HepG2 (cell line): ENCODE measurements at places on chromosomes 13 and 19. TPM values are rescaled to one million over a fixed set of nuclear protein-coding genes. Genes with fewer than 3 reads are reported as not detected.

Gene PRTN3
- not detected in 2 replicates for total RNA-seq

Gene KIR3DL1
- total RNA-seq, result not detected in 2 replicates

DNA sequence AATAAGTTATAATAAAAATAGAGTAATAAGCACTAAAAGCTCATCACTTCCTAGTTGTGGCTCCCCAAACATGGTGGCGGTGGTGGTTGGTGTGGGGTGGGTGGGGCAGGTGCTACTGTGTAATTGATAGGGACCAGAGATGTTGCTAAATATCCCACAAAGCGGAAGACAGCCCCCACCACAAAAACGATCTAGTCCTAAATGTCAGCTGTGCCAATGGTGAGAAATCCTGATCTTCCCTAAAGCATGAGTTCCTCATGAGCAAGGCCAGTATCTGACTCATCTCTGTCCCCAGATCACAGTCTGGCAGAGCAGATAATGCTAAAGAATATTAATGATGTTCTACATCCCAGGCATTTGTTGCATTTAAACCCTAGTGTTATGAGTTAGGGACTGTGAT is 1.9 kb upstream of the EDDM13 start:
- no peak for DNase-seq
- no peak overlapping the region for H3K4me3 ChIP-seq
- H3K36me3 ChIP-seq, result no peaks in the 10 kb centered on the region; the same call in 1 of the 2 replicates
- no peaks in the 10 kb centered on the region for H3K27me3 ChIP-seq
- H3K4me1 ChIP-seq, result no peaks in the 10 kb centered on the region

GRCh38 chr19:33580026-33580644 is 41.6 kb upstream of the CHST8 start:
- H3K36me3 ChIP-seq, result no peaks in the 10 kb centered on the region
- peaks cover 5% of the 10 kb centered on the region; the same call in 1 of the 3 replicates for H3K27me3 ChIP-seq

Gene NDUFS7
- 41.9 and 66.9 TPM in 2 replicates for total RNA-seq

GRCh38 chr13:60175571-60175970 is 11.8 kb upstream of the DIAPH3 start:
- H3K27me3 ChIP-seq, result no peaks in the 10 kb centered on the region; the same call in 1 of the 2 replicates
- DNase-seq, result no peak

GRCh38 chr19:28642787-28643683 is 569.9 kb downstream of the UQCRFS1 start:
- H3K36me3 ChIP-seq, result no peaks in the 10 kb centered on the region
- no peaks in the 10 kb centered on the region for H3K4me1 ChIP-seq
- H3K27me3 ChIP-seq, result no peaks in the 10 kb centered on the region
- no peak overlapping the region for H3K27ac ChIP-seq
- H3K4me3 ChIP-seq, result no peak overlapping the region

DNA sequence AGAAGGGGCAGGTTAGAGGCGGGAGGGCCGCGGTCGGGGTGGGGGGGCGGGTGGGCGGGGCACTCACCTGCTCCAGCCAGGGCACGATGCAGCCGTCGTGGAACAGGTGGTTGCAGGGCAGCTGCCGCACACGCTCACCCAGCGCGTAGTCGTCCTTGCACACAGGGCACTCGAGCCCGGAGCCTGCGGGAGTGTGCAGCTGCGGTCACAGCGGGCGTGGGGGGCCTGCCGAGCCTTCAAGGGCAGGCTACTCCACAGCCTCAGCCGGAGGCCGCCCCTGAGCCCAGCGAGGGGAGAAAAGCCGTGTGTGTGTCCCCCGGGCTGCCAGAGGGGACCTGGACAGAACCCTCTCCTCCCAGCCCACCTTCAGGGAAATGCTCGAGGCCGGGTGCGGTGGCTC is 8.6 kb downstream of the FGF22 start:
- H3K36me3 ChIP-seq, result peaks cover 48% of the 10 kb centered on the region; the same call in 2 of the 3 replicates
- no peaks in the 10 kb centered on the region for H3K4me1 ChIP-seq
- DNase-seq, result no peak
- H3K27ac ChIP-seq, result no peak overlapping the region

GRCh38 chr13:44796597-44797490 is 192.4 kb downstream of the NUFIP1 start:
- H3K4me1 ChIP-seq, result no peaks in the 10 kb centered on the region
- H3K4me3 ChIP-seq, result no peak overlapping the region
- DNase-seq, result no peak
- no peak overlapping the region for H3K27ac ChIP-seq
- no peaks in the 10 kb centered on the region for H3K27me3 ChIP-seq

- H3K4me1 ChIP-seq, result peaks cover under 1% of the 10 kb centered on the region; the same call in 1 of the 2 replicates
- DNase-seq, result no peak
- no peaks in the 10 kb centered on the region; the same call in 1 of the 2 replicates for H3K36me3 ChIP-seq
- no peaks in the 10 kb centered on the region for H3K27me3 ChIP-seq
Measured at GRCh38 chr19:3420909-3421619, 54.7 kb downstream of the NFIC start.

DNA sequence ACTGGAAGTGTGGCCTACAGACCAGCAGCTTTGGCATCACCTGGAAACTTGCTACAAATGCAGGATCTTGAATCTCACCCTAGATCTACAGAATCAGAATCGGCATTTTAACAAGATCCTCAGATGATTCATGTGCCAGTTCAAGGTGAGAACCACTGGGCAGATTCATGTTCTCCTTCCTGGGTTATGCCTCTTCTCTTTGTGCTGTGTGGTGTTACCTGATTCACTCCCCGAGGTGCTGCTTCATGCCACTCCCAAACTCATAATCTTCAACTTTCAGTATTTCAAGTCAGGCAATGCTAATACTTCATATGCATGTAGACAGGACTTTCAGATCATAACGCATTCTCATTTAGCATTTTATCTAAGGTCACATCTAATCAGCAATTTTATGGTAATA is 427.7 kb downstream of the FOXO1 start:
- H3K36me3 ChIP-seq, result no peaks in the 10 kb centered on the region
- H3K4me1 ChIP-seq, result peaks cover 10% of the 10 kb centered on the region
- H3K27me3 ChIP-seq, result no peaks in the 10 kb centered on the region; the same call in none of the 2 replicates
- H3K27ac ChIP-seq, result no peak overlapping the region
- DNase-seq, result no peak

GRCh38 chr19:35908010-35908441 is at the start of gene TYROBP:
TSS of gene TYROBP (minus strand) at chr19:35908295. CDS start at chr19:35908228, 67 bp downstream.
- H3K27ac ChIP-seq, result no peak within 1 kb of the TSS
- H3K27me3 ChIP-seq, result no peaks in the 10 kb centered on the region; the same call in none of the 2 replicates
- DNase-seq, result no peak

- H3K4me3 ChIP-seq, result no peak overlapping the region
- H3K4me1 ChIP-seq, result peaks cover 9% of the 10 kb centered on the region; the same call in 1 of the 2 replicates
- H3K27ac ChIP-seq, result no peak overlapping the region
Measured at GRCh38 chr13:111245576-111246384, 74.7 kb upstream of the TEX29 start.

Gene MEIOSIN
- not detected in 2 replicates for total RNA-seq

Gene PSG11
- total RNA-seq, result not detected in 2 replicates

DNA sequence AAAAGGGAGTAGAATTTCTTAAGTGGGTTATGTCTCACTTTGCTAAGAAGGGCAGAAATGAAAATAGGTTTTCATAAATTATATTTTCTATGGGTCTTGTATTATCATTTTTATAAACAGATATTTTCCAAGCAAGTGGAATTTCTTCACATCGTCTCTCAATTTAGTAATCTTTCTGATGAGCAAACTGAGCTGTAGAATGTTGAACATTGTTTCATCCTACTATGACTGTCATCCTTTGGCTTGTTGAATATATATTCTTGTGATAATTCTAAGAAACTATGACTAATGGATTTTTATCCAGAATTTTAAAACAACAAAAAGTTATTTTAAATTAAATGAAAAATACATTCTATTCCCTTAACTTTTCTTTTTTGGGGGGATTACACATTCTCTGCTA is 313.8 kb downstream of the ENOX1 start:
- H3K4me1 ChIP-seq, result no peaks in the 10 kb centered on the region
- H3K4me3 ChIP-seq, result no peak overlapping the region
- H3K27me3 ChIP-seq, result no peaks in the 10 kb centered on the region
- H3K36me3 ChIP-seq, result no peaks in the 10 kb centered on the region
- H3K27ac ChIP-seq, result no peak overlapping the region
